ENCODE measurements at places on chromosomes 12 and 14.

DNA sequence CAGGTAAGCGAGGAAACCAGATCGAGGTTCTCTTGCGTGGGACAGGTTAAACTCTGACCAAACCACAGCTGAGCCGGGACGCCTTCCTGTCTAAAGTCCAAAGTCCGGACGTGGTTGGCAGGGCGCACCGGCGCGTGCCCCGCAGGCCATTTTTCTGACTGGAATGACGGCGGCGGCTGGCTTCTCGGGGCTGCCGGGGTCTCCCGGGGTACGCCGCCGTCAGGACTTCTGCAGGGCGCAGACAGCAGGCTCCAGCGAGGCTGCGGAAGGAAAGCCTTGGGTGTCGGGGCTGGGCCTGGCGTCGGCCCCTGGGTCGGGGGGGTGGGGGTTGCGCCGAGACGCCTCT, 32.8 kb downstream of the MIA2 start:
- H3K36me3 ChIP-seq: peaks cover 11% of the 10 kb centered on the region
- H3K4me1 ChIP-seq: peaks cover 35% of the 10 kb centered on the region
- no peaks in the 10 kb centered on the region for H3K27me3 ChIP-seq
- DNase-seq: no peak
- peak overlapping the region; percentile 81 for H3K27ac ChIP-seq

- H3K4me1 ChIP-seq: peaks cover 83% of the 10 kb centered on the region
- peak overlapping the region; percentile 78 for H3K4me3 ChIP-seq
- peak; percentile 95 for DNase-seq
- no peaks in the 10 kb centered on the region for H3K27me3 ChIP-seq
These were observed 16.1 kb downstream of the GPR68 start for GRCh38 chr14:91228112-91229004.

- H3K27me3 ChIP-seq: peaks cover 8% of the 10 kb centered on the region
- no peak for DNase-seq
- no peak overlapping the region for H3K4me3 ChIP-seq
- no peak overlapping the region for H3K27ac ChIP-seq
These were observed 607 bp upstream of the KRT6C start for GRCh38 chr12:52474212-52474611.

DNA sequence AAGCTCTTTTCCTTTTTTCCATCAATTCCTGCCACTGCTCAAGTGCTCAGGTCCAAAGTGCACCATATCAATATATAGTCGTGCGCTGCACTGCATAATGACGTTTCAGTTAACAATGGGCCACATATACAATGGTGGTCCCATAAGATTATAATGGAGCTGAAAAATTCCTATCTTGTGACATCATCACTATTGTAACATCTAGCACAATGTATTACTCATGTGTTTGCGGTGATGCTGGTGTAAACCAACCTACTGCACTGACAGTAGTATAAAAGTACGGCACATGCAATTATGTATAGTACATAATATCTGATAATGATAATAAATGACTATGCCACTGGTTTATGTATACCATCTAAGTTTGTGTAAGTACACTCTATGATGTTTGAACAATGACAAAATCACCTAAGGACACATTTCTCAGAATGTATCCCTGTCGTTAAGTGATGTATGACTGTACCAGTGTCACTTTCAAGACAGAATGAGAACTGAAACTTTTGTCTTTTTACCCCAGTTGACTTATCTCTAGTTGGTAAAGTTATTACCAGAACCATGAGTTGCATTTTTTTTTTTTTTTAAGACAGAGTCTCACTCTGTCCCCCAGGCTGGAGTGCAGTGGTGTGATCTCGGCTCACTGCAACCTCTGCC, 53.7 kb upstream of the INSM2 start:
- no peaks in the 10 kb centered on the region for H3K36me3 ChIP-seq
- H3K27me3 ChIP-seq: peaks cover 20% of the 10 kb centered on the region
- no peak overlapping the region for H3K27ac ChIP-seq
- H3K4me3 ChIP-seq: no peak overlapping the region
- no peak for DNase-seq

DNA sequence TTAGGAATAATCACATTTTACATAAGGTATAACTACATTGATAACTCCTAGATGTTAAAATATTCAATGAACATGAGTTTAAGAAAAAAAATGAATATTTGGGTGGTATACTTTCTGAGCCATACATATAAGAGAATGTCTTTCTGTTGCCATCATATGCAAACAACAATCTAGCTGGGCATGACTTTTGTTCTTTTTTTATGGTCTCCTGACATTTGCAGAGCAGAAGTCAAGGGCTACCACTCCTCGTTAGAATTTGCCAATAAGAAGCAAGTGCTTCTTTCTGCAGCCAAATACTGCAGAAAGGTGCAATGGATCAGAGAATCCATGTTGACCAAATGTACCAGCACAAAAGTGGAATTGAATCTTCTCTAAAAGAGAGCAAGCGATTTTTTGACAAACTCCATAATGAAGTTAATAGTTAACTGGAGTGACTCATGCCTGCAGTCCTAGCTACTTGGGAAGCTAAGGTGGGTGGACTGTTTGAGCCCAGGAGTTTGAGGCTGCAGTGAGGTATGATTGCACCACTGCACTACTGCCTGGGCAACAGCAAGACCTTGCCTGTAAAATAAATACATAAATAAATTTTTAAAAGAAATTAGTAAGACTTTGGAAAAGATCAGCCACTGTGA, 25.5 kb upstream of the CCDC91 start:
- no peak for DNase-seq
- no peaks in the 10 kb centered on the region for H3K4me1 ChIP-seq
- H3K36me3 ChIP-seq: no peaks in the 10 kb centered on the region
- H3K27ac ChIP-seq: no peak overlapping the region

DNA sequence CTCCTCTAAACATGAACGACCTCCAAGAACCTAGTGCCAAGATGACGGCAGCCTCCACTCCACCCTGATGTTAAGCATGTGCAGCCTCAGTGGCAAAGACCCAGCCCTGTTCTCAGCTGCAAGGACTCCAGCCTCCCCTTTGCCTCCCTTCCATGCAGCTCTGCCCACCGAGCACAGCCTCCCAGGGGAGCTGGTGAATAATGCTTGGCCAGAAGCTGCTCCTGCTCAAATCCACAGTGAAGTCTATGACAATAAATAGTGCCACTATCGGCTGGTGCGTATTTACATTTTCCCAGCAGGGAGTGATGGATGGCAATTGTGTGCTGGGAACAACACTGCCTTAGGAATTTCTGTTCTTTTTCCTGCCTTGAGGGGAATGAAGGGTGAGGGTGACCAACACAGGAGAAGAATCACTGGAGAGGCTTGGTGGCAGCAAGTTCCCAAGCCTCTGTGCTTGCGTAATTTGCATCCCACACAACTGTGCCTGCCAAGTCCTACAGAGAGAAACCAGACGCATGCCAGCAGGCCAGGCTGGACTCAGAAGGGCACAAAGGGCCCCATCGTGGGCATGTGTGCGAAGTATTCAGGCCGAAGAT, 29.9 kb upstream of the TC2N start:
- H3K27me3 ChIP-seq: peaks cover 4% of the 10 kb centered on the region
- peaks cover 13% of the 10 kb centered on the region for H3K4me1 ChIP-seq
- no peak for DNase-seq
- no peaks in the 10 kb centered on the region for H3K36me3 ChIP-seq
- no peak overlapping the region for H3K4me3 ChIP-seq

DNA sequence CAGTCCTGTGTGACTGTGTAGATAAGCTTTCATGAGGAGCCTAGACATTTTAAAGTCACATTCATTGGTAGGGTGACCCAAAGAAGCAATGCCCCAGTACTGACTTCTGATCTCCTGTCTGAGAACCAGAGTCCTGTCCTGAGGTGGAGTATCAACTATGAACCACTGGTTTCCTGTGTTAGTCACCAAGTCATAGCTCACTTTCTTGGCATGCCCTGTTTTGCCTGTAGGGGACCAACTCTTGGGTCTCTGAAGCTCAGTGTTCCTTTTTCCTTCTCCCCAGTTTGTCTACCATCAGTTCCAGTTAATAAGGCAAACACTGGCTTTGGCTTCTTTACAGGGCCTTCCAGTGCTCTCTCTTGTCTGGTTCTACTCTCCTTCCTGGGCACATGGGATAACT, 97.4 kb downstream of the C12orf75 start:
- no peaks in the 10 kb centered on the region for H3K4me1 ChIP-seq
- no peak overlapping the region for H3K4me3 ChIP-seq
- no peaks in the 10 kb centered on the region for H3K36me3 ChIP-seq

Data from activated CD4-positive, alpha-beta T cell treated with anti-CD3 and anti-CD28 coated beads, Interleukin-2, amount 10 ng/mL, durations not matched to agents 24 days and 14 days (primary cell).